Thymus (tissue), 14 donors: ENCODE measurements at places on chromosomes 3 and 15. TPM values are rescaled to one million over a fixed set of nuclear protein-coding genes. Genes with fewer than 3 reads are reported as not detected.

DNA sequence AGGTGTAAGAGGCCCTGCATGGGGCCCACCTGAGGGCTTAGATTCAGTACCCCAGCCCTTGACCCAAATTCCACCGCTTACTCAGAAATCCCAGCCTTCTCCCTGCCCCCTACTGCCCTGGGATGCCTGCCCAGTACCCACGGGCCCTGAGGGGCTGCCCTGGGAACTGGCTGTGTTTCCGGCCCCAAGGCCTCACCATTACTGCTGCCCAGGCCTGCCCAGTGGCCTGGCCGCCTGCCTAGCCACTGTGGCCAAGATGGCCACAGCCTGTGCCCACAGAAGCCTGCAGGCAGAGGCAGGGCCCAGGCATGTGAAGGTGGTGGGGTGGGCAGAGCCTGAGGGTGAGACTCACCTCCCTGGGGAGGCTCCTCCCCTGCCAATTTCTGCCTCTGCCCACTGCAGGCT, 6.1 kb upstream of the PRKCD start:
- no peak for DNase-seq
- peaks cover 19% of the 10 kb centered on the region for H3K27me3 ChIP-seq
- no peaks in the 10 kb centered on the region for H3K36me3 ChIP-seq
- peaks cover 6% of the 10 kb centered on the region for H3K4me1 ChIP-seq

DNA sequence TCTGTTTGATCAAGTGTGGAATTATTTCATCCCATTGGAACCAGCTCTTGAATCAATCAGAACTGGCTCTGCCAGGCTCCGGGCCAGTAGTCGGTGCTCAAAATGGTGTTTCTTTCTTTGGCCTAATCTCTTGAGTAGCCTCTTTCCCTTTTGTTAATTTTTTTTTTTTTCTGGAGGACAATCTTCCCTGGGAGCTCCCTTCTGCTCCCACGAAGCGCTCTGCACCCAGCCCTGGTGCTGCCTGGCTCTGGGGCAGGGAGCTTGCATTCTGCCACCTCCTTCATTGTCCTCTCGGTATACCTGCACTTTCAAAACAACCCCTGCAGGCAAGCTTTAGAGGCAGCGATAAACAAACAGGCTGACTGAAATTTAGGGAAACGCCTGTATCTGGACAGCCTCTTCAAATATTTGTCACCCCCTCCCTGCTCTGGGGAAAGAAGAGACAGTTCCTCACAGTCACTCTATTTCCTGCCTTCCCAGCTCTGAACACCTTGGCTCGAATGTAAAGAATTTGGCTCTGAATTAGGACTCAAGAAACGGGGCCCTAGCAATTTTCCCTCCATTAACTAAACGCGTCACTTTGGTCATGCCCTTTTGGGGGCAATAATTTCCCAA, 1.1 kb upstream of the THSD4 start:
- H3K36me3 ChIP-seq, result no peaks in the 10 kb centered on the region
- H3K4me3 ChIP-seq, result no peak overlapping the region
- no peaks in the 10 kb centered on the region for H3K4me1 ChIP-seq
- no peak overlapping the region for H3K27ac ChIP-seq
- no peak for DNase-seq

DNA sequence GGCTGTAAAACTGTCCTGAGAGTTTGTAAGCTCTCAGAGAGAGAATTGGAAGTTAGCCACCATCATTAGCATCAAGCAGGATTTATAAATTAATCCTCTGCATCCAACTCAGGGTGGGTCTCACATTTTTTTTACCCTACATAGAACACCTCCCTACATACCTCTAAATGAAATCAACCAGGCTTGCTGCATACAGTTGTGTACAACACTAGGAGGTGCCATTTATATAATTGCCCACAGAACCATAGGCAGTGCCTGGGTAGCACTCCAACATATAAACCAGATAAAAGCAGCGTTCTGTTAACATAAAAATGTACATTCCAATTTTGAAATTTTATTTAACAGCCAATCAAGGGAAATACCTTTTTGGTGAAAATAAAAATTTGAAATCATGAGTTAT, 48.2 kb upstream of the SELENOK start:
- no peak for DNase-seq
- H3K36me3 ChIP-seq, result no peaks in the 10 kb centered on the region
- no peak overlapping the region for H3K27ac ChIP-seq
- no peaks in the 10 kb centered on the region for H3K4me1 ChIP-seq
- H3K27me3 ChIP-seq, result peaks cover 6% of the 10 kb centered on the region

- no peaks in the 10 kb centered on the region for H3K27me3 ChIP-seq
- no peak overlapping the region for H3K27ac ChIP-seq
- DNase-seq, result no peak
- H3K4me3 ChIP-seq, result no peak overlapping the region
- no peaks in the 10 kb centered on the region for H3K4me1 ChIP-seq
- no peaks in the 10 kb centered on the region for H3K36me3 ChIP-seq
Observed at GRCh38 chr3:66014056-66014455, 24.7 kb downstream of the MAGI1 start.

DNA sequence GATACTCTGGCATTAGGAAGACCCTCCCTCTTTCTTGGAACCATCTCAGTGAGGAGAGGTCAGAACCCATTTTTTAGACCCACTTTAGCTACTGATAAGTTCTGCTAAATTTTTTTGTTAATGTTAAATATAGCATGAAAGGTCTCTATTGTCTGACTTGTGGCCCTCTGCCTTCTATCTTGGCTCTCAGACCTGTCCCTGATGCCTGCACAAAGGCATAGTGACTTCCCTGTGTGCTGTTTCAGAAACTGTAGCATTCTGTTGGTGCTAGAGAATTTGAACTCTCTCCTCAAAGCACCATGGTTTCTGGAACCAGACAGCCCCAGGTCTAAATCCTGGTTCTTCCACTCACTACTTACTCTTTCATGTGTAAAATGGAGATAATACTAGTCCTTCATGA, 15.4 kb downstream of the MAPKBP1 start:
- no peak overlapping the region for H3K27ac ChIP-seq
- H3K4me3 ChIP-seq, result no peak overlapping the region
- H3K36me3 ChIP-seq, result no peaks in the 10 kb centered on the region
- H3K4me1 ChIP-seq, result peaks cover 38% of the 10 kb centered on the region
- no peaks in the 10 kb centered on the region for H3K27me3 ChIP-seq

DNA sequence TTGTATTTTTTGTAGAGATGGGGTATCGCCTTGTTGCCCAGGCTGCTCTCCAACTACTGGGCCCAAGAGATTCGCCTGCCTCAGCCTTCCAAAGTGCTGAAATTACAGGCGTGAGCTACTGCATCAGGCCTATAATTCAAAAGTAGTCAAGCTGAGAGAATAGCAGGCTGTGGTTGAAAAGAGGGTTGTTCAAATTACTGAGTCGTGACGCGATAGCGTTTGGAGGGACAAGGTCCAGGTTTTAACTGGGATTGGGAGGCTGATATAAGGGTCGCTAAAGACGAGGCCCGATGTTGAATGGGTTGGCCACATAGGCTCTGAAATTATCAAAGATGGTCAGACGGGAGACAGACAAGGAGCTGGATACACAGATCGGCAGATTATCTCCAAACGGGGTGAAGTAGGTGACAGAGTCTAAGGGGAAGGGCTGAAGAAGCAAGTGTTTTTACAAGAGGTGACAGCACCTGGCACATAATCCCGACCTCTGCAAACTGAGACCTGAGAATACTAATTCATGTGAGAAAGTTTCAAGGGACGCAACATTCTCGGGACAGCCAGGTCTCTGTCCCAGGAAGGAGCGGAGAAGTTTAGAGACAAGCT, 759 bp upstream of the ARID3B start:
- peaks cover 7% of the 10 kb centered on the region for H3K36me3 ChIP-seq
- peak overlapping the region; percentile 81 for H3K27ac ChIP-seq
- H3K4me3 ChIP-seq, result peak overlapping the region; percentile 90
- peaks cover 8% of the 10 kb centered on the region for H3K4me1 ChIP-seq
- peaks cover 5% of the 10 kb centered on the region for H3K27me3 ChIP-seq

GRCh38 chr3:187021748-187022402, 91.5 kb downstream of the ST6GAL1 start:
- DNase-seq, result no peak
- H3K4me3 ChIP-seq, result no peak overlapping the region
- no peak overlapping the region for H3K27ac ChIP-seq
- H3K27me3 ChIP-seq, result no peaks in the 10 kb centered on the region
- no peaks in the 10 kb centered on the region for H3K36me3 ChIP-seq
- H3K4me1 ChIP-seq, result no peaks in the 10 kb centered on the region

- no peak overlapping the region for H3K27ac ChIP-seq
- H3K4me3 ChIP-seq, result no peak overlapping the region
- no peaks in the 10 kb centered on the region for H3K4me1 ChIP-seq
- no peak for DNase-seq
Observed at GRCh38 chr3:79113876-79114275, 653.9 kb downstream of the ROBO1 start.

- H3K4me3 ChIP-seq, result no peak overlapping the region
- no peaks in the 10 kb centered on the region for H3K4me1 ChIP-seq
- DNase-seq, result no peak
- H3K36me3 ChIP-seq, result no peaks in the 10 kb centered on the region
Observed at GRCh38 chr3:184745526-184745925, 33.7 kb upstream of the MAGEF1 start.

DNA sequence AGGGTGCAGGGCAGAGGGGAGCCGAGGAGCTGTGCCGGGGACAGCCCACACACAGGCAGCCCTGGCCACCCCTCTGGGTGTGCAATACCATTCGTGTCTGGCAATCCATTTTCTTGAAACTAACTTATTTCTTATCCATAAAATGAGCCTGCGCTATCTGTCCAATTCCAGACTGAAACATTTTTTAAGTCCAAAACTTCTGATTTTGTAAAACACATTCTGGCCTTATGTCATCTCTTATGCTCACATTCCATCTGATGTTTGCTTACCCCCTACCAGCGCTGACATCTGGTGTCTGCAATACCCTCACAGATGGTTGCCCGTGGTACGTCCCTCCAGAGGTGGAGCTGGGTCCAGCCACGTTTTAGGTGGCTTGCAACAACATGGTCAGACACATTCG, 31.8 kb downstream of the PCSK6 start:
- no peaks in the 10 kb centered on the region for H3K36me3 ChIP-seq
- H3K27ac ChIP-seq, result no peak overlapping the region
- no peaks in the 10 kb centered on the region for H3K4me1 ChIP-seq
- no peak for DNase-seq

DNA sequence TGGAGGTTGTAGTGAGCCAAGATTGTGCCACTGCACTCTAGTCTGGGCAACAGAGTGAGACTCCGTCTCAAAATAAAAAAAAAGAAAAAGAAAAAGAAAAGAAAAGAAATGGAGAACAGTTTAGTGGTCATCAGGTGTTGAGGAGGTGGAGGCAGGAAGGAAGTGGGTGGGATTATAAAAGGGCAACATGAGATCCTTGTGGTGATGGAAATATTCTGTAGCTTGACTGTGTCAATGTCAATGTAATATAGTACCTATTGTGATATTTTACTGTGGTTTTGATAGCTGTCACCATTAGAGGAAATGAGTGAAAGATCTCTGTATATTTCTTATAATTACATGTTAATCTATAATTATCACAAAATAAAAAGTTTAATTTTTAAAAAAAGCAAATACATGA, 60.8 kb downstream of the TRAT1 start:
- H3K36me3 ChIP-seq, result no peaks in the 10 kb centered on the region
- H3K4me3 ChIP-seq, result no peak overlapping the region
- H3K4me1 ChIP-seq, result no peaks in the 10 kb centered on the region

DNA sequence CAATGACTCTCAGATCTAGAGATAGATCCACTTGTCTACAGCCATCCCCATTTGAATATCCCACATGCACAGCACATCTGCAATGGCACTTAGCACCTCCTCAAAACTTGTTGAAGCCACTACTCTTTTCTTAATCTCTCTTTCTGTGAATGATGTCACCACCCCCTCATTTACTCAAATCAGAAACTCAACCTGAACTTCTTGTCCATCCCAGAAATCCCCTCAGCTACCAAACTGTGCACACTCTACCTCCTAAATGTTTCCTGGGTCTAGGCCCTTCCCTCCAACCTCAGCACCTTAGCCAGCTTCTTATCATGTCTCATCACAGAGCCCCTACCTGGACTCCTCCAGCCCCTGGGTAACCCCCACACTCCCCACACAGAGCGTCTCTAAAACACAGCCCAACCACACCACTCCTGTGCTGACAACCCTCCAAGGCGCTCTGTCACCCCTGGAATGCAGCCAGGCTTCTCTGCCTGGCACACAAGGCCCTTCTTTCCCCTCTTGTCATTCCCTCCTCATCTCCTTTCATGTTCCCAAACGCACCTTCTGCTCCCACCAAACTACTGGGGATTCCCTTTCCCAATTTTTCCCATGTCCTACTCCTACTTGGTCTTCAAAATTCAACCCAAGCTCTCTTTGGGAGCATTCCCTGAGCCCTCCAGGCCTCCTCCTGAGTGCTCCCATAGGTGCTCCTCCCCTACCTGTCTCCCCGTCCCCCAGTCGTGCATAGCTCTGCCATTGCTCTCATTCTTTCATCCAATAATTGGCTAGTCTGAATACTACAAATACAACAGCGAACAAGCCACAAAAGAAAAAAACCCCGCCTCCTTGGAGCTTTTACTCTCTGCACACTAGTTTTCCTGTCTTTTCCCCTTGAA, 39.8 kb upstream of the ZBTB38 start:
- H3K4me3 ChIP-seq, result no peak overlapping the region
- H3K27me3 ChIP-seq, result no peaks in the 10 kb centered on the region
- no peaks in the 10 kb centered on the region for H3K36me3 ChIP-seq

- no peak for DNase-seq
- H3K4me1 ChIP-seq, result no peaks in the 10 kb centered on the region
- H3K27ac ChIP-seq, result no peak overlapping the region
- H3K4me3 ChIP-seq, result no peak overlapping the region
- no peaks in the 10 kb centered on the region for H3K36me3 ChIP-seq
Observed at GRCh38 chr15:91073768-91074167, 26.3 kb upstream of the SV2B start.

GRCh38 chr15:79562403-79562815, 130.3 kb downstream of the MINAR1 start:
- H3K36me3 ChIP-seq, result no peaks in the 10 kb centered on the region
- no peaks in the 10 kb centered on the region for H3K27me3 ChIP-seq
- no peak overlapping the region for H3K4me3 ChIP-seq
- H3K27ac ChIP-seq, result no peak overlapping the region

DNA sequence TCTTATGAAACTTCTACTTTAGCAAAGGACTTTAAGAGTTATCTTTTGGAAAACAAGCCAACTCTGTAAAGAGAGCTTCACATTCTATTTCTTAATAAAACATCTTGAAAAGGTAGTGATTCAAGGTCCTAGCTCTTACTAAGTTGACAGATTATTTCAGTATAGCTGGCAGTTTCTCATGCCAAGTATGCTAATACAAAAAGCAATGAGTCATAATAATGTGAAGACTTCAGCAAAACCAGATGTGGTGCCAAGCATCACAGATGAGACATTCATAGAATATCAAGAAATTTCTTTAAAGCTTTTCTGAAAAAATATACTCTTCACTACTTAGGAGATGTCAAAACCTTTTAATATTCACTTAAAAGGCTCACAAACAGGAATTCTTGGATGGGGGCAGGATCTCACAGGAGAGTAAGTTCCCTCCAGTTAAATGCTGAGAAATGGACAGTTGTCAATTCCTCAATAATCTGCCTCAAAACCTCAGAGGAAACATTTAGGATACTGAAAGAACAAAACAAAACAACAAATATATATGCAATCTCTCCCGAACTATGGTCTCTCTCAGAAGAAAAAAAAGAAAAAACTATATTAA, 45.6 kb downstream of the DCBLD2 start:
- no peak overlapping the region for H3K4me3 ChIP-seq
- H3K27ac ChIP-seq, result no peak overlapping the region
- DNase-seq, result no peak
- no peaks in the 10 kb centered on the region for H3K36me3 ChIP-seq
- no peaks in the 10 kb centered on the region for H3K4me1 ChIP-seq

GRCh38 chr15:28921336-28921735, 35.6 kb downstream of the APBA2 start:
- H3K27ac ChIP-seq, result peak overlapping the region; percentile 14
- no peaks in the 10 kb centered on the region for H3K36me3 ChIP-seq
- no peak overlapping the region for H3K4me3 ChIP-seq
- DNase-seq, result no peak

The PRR23B gene
- not detected for total RNA-seq

The TGM4 gene
- 0.14 TPM for total RNA-seq

The UPK1B gene
- total RNA-seq, result 0.52 TPM
